SJSA1 (cell line): ENCODE measurements at places on chromosomes 3 and 15. TPM values are rescaled to one million over a fixed set of nuclear protein-coding genes. Genes with fewer than 3 reads are reported as not detected.

- DNase-seq: no peak
These were observed at the start of gene CGNL1 for GRCh38 chr15:57375827-57376695. Gene CGNL1 (plus strand): TSS chr15:57376505. CDS start chr15:57438000, 61,495 bp downstream.

DNA sequence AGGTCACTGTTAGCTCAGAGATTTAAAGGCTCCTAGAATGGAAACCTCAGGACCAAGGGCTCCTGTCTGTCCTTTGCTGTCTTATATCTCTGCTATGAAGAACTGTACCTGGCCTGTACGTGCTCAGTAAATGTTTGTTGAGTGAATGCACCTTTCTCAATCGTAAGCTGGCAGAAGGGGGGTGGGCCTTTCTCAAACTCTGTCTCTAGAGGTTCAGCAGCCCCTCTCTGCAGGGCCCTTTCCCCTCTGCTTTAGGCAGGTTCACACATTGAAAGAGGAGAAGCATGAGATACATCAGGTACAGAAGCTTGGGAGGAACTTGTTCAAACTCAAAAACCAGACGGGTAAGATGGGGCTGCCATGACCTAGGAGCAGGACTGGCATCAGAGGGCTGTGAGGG, 155.6 kb downstream of the GOLGA6L4 start:
- no peak for DNase-seq

GCNT3 gene
- total RNA-seq: 0.13 TPM in 1 of 2 replicates, not detected in the other

MUSTN1 gene
- total RNA-seq: not detected in 2 replicates

GRCh38 chr15:78049691-78050440, 27.6 kb downstream of the TBC1D2B start:
- DNase-seq: no peak

GRCh38 chr3:84110787-84111186, 848.0 kb upstream of the CADM2 start:
- DNase-seq: no peak

ACOX2 gene
- 0.41 and 1.3 TPM in 2 replicates for total RNA-seq
